NCI-H1417 (cell line): ENCODE measurements at places on chromosomes 4 and X.

DNA sequence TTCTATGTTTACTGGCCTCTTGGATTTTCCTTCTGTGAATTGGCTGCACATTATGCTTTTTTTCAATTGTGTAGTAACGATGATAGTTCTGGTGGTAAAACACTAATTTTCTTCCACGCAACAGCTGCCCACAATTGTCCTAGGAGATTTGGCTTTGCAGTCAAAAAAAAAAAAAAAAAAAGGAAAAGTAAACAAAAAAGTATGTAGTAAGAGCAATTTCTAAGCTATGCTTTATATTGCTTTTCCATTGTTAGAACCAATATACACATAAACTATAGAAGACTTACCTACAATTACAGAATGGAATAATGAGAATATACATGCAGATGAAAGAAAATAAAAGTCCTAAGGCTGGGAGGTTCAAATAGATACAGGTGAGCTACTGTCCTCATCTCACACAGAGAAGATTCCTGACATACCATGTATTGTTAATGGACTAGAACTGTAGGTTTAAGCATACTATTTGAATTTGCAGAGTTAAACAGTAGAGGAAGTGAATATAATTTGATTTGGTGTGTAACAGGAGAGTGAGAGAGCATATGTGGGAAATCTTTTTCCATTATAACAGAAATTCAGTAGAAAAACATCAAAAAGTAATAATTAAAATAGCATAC, 976.2 kb downstream of the RAB28 start:
- no peak for DNase-seq

DNA sequence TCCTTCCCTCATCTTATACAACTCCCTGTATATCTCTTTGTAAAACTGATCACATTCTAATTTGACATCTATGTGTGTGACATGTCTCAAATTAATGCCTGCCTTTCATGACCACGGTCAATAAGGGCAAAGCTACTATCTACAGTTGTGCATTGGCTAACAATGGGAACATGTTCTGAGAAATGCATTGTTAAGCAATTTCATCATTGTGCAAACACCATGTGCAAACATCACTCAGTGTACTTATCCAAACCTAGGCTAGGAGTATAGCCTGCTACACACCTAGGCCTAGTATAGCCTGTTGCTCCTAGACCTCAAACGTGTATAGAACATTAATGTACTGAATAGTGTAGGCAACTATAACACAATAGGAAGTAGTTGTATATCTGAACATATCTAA, 95.0 kb downstream of the BANK1 start:
- no peak for DNase-seq

DNA sequence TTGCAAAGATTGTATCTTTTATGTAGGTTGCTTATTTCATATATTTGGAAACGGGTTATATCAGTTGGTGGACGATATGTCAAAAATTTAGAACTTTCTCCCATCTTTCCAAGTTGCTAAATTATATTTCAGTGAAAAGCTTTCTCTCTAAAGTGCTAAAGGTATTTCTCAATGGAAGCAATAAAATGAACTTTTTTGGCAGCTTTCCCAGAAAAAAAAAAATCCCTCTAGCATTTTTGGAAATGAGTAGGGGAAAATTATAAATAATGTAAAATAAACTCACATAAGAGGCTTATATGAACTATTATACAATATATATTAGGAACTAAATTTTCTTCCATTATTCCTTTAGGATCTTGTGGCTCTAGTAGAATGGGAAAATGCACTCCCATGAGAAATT, 152.2 kb downstream of the GRID2 start:
- DNase-seq = no peak

- DNase-seq = no peak
Measured at GRCh38 chr4:100582146-100582545, 64.3 kb upstream of the EMCN start.
